ENCODE measurements at places on chromosomes 2 and 18.

GRCh38 chr2:29749041-29749440 lies 172.3 kb downstream of the ALK start:
- no peak for DNase-seq

GRCh38 chr2:53896864-53897263 lies 37.1 kb upstream of the GPR75 start:
- DNase-seq, result no peak

DNA sequence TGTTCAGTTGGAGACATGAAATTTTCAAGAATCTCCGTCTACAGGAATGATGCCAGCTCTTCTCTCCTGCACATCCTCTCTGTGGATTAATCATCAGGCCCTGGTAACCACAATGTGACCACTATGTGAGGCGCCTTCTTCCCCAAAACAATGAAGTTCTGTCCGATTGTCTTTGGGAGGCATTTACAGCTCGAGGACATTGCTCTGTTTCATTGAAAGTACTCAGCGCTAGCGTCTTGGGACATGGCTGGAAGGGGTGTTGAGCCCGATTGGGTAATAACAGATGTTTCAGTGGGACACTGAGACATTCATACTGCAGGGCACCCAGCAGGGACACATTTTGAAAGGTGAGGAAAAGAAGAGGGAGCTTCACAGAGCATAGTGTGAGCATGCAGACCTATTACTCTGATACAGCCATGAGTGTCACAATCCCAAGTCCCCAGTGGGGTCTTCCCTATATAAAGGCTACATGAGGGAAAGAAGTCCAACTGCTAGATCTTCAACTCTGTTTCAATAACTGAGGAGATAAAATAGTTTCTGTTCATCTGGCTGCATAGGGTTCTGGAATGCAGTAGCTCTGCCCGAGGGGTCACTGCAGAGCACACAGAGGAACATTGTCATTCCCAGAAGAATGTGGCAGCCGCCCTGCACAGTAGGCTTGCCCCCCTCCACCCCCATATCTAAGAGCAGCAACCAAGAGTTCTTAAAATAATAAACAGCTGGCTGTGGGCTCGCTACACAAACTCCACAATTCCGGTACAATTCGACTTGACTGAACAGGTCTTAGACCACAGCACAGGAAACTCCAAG lies 237.3 kb downstream of the OSR1 start:
- DNase-seq, result no peak

DNA sequence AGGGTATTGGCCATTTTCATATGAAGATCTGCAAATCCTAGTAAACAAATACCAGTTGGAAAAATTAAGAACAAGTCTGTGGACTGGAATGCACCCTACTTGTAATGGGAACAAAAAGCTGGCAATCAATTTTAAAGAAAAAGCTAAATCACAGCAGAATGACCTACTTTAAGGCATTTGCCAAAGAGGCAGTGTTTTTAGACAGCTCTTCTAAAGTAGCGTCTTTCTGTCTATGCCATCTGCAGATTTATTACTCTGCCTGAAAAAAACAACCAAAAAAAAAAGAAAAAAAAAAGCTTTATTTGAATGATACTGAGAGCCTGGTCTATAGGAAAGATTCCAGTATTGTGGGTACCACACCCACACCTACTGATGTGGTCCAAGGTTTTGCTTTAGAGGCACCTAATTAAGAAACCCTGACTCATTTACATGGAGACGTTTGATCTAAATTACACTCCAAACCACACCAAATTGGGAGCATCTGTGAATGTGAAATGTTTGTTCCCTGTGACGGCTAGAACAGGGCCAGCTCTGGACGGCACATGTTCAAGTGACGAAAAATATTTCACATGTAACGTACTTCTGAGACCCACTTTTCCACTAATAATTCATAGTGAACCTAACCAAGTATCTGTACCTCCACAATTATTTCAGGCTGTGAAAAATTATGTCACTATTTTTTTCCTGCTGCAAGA lies 597.1 kb downstream of the ARHGAP15 start:
- no peak for DNase-seq

DNA sequence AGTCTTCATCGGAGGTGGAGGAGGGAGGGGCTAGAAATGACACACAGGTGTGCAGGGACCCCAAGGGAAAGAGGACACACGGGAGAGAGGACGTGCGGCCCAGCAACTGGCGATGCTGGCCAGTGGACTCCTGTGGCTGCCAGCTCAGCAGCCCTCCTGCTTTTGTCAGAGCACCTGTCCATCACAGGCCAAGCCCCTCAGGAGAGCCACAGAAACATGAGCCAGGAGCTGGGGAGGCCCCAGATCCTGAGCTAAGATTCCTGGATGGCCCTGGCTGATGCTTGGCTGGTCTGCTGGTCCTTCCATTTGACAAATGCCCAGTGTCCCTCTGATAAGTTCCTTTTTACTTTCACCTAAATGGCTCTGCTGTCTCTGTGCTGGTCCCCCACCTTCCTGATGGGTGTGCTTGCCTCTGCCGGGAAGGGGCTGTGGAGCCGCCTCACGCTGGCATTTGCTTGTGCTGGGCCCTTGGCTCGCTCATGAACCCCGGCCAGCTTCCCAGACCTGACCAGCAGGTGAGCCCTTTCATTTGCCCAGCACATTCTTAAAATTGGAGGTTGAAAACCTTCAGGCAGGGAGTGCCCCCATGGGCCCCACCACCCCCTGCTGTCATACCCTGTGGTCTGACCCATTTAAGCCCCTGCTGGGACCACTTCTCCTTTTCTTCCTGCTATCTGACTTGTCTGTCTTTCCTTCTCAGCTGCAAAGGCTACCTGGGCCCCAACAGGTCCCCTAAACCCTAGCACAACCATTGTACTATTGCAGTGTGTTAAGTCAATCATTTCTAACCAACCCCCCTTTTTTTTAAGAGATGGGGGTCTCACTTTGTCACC lies 37.3 kb downstream of the CYP27C1 start:
- no peak for DNase-seq

- DNase-seq, result no peak
Observed at GRCh38 chr18:49399003-49399402, 61.4 kb downstream of the DYM start.

- no peak for DNase-seq
Observed at GRCh38 chr2:156489750-156490465, 53.7 kb downstream of the GPD2 start.

All from T follicular helper cell (primary cell).